Hematopoietic multipotent progenitor cell treated with erythropoietin and hydrocortisone succinate and interleukin-3 and kit ligand, for 6 days (in vitro differentiated cells): ENCODE measurements at places on chromosomes 7 and 10.

DNA sequence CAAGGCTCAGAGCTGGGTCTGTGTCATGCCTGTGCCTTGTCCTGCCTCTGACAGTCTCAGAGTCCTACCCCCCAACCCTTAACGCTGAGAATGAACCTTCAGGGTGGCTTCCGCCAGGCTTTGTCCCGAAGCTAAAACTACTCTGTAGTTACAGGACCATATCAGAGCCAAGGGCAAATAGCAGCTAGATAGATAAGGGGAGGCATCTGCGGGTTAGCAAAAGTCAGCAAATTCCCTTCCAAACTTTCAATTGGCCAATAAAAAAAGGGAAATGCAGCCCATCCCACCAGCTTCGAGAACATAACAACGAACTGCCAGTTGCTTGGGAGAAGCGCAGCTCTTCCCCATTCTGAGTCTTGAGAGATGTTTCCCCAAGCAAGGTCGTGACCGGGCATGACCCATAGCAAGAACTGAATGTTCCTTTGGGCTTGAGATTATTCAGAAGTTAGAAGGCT, 17.7 kb downstream of the CCL24 start:
- no peak for DNase-seq

DNA sequence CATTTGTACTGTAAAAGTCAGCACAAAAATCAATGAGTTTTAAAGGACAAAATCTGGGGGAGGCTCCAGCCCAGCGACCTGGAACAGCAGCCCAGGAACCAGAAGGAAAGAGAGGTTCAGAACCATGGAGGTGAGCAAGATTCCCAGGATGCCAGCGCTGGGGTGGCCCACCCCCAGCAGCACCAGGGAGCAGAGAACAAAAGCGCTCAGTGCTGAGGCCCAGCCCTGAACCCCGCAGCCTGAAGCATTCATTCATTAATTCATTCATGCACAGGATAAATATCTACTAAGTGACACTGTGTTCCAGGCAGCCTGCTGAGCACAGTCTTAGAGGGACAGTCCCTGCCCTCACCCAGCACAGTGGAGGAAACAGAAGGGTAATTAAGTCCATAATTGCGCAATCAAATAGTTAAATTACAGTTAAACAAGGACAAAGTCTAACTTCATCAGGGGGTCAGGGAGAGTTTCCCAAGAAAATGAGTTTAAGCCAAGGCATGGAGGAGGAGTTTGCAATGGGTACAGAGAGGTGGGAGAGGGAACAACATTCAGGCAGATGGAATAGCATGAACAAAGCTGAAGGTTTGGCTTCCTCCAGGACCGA, 202.3 kb downstream of the GRID1 start:
- DNase-seq, result peak; percentile 2

DNA sequence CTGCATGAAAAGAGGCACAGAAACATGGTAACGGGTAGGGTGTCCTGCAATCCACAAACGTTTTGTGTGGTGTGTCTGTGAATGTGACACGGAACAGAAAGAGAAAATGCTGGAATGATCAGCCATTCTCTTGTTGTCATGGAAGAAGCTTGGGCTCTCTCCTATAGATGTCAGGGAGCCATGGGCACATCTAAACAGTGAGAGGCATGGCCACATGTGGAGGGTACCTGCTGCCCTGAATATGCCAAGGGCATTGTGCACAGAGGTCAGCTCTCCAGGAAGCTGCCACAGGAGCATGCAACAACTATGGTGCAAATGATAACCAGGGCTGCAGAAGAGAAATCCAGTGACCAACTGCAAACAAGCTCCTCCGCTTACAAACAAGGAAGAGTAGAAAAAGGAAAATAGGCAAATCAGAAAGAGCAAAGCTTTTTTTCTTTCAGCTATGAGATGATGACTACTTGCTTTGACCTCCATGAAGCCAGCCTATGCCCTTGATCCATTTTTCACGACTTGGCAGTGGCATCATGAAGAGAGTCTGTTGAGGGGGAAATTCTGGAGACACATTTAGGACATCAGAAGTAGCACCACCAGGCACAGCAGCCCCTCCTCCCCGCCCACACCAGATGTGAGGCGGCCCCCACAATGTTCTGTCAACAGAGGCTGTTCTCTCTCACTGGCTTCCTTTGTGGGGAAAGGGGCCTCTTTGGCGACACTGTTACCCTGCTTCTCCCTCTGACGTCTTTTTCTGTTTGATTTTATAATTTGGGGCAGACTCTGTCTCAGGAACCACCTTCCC, 4.8 kb upstream of the PDE1C start:
- DNase-seq, result no peak

- no peak for DNase-seq
These were observed 725.1 kb downstream of the GRID1 start for GRCh38 chr10:85641479-85642009.

GRCh38 chr7:5598769-5599371, 175.2 kb upstream of the TNRC18 start:
- DNase-seq, result peak; percentile 89

- peak; percentile 5 for DNase-seq
These were observed 489.4 kb upstream of the SORCS1 start for GRCh38 chr10:107653832-107654287.

DNA sequence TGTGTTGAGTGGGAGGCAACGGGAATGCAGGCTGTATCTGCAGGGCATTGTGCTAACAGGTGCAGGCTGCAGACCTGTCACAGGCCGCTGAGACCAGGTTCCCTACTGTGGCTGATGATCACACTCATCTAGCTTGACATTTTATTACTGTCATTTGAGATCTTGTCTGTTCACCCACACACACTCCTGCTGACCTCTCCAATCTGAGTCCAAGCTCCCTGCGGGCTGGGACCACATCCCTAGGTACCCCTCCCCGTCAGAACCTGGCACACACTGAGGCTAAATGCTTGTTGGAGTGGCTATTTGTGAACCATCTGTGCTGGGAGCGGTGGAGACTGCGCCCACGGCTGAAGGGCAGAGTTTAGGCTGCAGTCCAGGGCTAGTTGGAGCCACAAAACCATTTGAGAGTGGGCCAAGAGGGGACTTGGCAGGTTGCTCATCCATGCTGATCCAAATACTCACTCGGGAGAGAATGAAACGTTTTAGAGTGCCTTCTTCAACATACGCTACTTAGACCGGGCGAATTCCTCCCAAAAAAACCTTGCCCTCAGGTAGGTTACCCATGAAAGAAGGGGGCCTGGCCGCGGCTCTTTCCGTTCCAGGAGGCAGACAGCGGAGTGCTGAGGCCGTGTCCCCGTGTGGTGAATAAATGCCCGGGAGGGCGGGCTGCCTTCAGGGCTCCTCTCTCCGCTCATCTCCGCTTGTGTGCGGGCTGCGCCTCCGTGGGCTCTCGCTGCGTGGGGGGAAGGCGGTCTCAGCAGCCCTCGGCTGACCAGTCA, 164.4 kb downstream of the RGS10 start:
- DNase-seq, result no peak

- DNase-seq, result no peak
These were observed 799 bp downstream of the VAX1 start for GRCh38 chr10:117137031-117137910.

- DNase-seq, result no peak
These were observed 40.5 kb upstream of the RABGEF1 start for GRCh38 chr7:66699998-66700397.
